ENCODE measurements at places on chromosomes 2 and 18. TPM values are rescaled to one million over a fixed set of nuclear protein-coding genes. Genes with fewer than 3 reads are reported as not detected.

DNA sequence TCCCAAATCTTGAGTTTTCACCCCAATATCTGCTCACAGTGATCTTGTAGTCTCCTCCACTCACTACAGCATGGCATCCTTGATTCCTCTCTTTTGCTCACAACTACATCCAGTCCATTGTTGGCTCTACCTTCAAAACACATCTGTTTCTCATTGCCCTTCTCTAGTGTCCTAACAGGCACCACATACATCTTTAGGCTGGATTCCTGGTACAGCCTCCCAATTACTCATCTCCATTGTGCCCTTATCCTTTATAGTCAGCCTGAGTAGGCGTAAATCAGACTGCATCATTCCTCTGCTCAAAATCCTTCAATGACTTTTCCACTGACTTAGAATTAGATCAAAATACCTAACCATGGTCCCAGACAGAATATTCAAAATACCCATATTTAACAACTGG is 10.7 kb upstream of the TAF1B start:
- DNase-seq, result no peak

Gene DSC3
- total RNA-seq, result 5.6 TPM

Gene OXER1
- not detected for total RNA-seq

GRCh38 chr2:75560022-75560767 is 544 bp downstream of the EVA1A start:
- DNase-seq, result peak; percentile 82

GRCh38 chr2:16172324-16173175 is 232.2 kb downstream of the MYCN start:
- no peak for DNase-seq

Gene GKN1
- not detected for total RNA-seq

GRCh38 chr2:232688201-232688600 is 8.9 kb upstream of the GIGYF2 start:
- no peak for DNase-seq

DNA sequence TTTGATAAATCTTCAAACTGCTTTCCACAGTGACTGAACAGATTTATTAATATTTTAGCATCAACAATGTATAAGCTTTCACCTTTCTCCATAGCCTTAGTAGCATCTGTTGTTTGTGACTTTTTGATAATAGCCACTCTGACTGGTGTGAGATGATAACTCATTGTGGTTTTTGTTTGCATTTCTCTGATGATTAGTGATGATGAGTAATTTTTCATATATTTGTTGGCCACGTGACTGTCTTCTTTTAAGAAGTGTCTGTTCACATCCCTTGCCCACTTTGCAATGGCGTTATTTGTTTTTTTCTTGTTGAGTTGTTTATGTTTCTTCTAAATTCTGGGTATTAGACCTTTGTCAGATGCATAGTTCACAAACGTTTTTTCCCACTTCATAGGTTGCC is 952.9 kb downstream of the TRIB2 start:
- DNase-seq, result no peak

DNA sequence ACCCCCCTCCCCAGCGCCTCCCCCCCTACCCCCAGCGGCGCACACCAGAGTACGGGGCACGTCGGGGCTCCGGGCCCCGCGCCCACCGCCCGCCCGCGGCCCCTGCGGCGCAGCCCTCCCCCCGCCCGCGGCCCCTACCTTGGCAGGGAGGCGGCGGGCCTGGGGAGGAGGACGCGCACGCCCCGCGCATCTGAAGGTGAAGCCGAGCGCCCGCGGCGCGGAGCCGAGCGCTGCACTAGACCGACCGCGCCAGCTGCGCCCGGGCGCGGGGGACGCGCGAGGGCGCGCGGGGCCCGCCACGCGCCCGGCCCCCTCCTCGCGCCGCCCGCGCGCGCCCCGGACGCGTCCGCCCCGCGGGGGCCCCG is at the start of gene ZNF516:
ZNF516 (minus strand) TSS at position 237 of the 365 bp plus-strand sequence. CDS start 52,188 bp downstream, outside the sequence.
- DNase-seq, result no peak

Gene GCKR
- total RNA-seq, result not detected

DNA sequence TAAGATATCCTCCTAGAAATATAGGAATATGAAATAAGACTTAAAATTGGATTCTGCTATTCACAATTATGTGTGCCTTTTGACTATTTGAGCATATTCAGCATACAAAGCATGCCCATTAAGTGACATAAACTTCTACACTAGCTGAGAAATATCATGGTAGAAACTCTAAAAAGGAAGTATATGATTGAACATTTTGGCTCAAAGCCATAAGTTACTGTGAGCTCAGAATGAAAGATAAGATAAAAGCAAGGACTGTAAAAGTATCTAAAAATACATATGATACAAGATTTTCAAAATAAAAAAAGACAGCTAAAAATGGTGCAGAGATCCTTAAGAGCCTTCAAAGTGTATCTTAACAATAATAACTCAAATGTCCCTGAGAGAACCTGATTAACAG is 340.5 kb upstream of the SLC39A10 start:
- no peak for DNase-seq

GRCh38 chr2:181312515-181312927 is 144.7 kb upstream of the ITGA4 start:
- no peak for DNase-seq

- no peak for DNase-seq
These were observed 250.6 kb downstream of the RPRM start for GRCh38 chr2:153227981-153228380.

DNA sequence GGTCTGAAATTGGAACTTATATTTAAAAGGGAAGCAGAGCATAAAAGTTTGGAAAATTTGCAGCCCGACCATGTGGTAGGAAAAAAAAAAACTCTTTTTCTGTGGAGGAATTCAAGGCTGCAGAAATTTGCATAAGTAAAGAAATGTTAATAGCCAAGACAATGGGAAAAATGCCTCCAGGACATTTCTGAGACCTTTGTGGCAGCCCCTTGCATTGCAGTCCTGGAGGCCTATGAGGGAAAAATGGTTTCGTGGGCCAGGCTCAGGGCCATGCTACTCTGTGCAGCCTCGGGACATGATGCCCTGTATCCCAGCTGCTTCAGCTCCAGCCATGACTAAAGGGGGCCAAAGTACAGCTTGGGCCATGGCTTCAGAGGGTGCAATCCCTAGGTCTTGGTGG is 71.9 kb upstream of the SLC16A14 start:
- DNase-seq, result no peak

Gene DYSF
- 68.8 TPM for total RNA-seq

DNA sequence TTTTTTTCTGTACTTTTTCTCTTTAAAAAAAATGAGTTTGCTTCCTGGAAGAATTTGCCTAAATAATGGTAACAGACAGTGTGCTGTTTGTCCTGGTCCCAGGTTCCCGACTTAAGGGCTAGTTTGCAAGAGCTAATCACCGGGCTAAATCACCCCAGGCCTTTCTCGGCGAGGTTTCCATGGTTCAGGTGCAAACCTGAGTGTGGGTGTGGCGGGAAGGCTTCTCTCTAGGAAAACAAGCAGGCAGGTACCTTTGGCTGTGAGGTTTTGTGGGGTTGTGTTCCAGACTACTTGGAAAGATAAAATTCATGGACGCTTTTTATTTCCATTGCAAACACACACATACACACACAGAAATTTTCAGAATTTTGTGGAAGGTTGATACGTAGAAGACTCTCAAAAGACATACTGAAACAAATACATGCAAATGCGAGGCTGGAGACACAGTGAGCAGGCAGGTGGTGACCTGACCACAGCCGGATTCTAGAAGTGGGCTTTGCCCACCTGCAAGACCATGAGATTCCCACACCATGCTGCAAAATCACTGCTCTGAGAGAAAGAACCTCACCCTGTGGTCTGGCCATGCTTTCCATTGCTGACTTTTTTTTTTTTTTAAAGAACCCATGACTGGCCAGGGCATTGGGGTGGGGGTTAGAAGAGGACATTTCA is 815 bp downstream of the CNDP1 start:
- DNase-seq, result no peak

DNA sequence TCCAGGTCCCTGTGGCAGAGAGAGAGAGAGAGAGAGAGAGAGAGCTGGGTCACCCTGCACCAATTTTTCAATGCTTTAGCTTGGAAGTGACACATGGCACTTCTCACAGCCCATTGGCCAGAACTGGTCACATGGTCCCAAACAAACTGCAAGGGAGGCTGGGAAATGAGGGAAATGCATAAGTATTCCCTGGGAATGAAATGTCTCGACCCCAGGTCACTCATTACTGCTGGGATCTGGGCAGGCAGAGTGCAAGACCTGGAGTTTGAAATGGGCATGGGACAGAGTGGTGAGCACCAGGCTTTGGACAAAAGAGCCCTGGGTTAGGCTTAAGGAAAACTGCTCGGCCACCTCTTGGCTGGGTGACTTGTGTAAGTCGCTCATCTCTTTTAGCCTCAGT is 37.0 kb downstream of the SMAD7 start:
- no peak for DNase-seq

DNA sequence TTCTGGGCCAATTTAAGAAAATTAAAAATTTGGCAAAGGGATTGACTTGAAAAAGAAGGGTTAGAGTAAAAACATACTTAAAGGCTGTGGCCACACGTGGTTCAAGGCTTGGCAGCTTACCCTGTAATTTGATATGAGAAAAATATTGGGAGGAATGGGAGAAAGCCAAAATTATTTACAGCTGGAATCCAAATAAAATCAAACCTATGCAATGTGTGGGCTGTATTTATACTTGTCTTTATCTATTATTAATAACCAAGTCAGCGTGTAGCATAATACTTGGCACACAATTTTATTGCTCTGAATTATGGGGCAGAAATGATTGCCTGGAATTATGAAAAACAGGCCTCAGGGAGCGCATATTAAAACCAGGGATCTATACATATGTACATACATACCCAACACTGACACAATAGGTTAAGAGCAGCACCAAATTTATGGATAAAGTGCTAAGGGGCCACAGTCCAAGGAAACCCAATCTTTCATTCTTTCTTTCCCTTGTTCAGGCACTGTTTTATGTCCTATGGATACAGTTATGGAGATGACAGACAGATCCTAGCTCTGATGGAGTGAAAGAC is 35.6 kb downstream of the FAM124B start:
- DNase-seq, result no peak

- no peak for DNase-seq
These were observed 36.1 kb upstream of the ANKRD62 start for GRCh38 chr18:12057419-12058039.

DNA sequence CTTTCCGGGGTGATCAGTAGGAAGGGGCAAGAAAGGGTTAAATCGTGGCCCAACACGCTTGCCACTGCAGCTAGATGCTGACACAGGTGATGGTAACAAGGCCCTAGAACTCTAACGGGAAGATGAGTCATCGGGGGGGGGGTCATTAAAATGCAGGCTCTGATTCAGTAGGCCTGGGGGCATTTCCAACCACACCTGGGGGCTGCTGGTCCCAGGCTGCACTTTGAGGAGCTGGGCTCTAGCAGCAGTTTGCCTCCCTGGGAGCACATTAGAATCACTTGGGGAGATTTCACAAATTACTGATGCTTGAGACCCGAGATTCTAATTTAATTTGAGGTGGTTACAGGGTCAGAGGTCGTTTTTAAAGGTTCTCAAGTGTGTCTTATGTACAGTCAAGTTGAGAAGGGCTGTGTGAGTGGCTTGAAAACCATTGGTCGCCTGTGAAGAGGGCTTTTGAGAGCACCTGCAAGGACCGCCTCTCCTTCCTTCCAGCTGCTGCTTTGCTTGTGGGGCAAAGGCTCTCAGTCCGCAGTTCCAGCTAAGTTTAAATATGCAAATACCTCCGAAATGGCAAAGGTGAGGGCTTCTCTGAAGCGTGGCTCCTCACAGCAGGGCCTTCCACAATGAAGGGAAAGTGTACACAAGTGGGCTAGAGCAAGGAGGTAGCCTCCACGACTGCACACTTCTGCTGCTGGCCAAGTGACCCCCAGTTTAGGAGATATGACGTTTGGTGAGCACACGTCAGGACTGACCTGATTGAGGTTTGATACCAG is 128.0 kb upstream of the MSH6 start:
- DNase-seq, result no peak

Gene GPBAR1
- not detected for total RNA-seq

DNA sequence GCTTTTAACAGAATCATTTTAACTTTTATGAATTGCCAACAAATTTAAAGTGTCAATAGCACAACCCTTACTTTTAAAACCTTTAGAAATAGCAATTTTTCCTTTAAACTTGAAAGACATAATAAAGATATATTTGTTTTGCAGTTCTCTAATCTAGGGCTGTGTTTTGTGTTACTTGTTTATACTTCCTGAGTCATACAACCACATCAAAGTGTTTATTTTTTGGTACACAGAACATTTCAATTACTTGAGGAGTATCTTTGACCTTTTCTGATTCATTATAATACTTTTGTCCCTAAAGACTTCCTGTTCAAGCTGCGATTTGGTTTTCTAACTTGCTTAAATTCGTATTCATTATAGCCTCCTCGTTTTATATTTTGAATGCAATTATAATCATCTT is 21.8 kb downstream of the TYW5 start:
- no peak for DNase-seq

Gene VWA3B
- total RNA-seq, result not detected

DNA sequence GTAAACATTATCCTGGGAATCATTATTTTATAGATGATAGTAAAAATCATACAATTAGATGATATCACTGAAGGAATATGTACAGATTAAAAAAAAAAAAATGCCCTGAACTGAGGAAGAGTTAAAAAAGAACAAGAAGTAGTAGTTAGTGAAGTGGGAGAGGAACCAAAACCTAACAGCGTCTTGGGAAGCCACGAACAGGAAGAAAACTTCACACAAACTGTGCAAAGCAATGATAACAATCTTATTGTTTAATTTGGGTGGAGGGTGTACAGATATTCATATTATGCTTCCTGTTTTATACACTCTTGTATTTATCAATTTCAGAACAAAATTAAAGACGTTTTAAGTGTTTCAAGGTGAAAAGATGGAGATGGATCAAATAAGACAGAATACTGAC is 3.5 kb downstream of the HEATR5B start:
- DNase-seq, result no peak

Gene DNAJB2
- total RNA-seq, result 43.3 TPM

- DNase-seq, result no peak
These were observed 100.0 kb downstream of the COLEC12 start for GRCh38 chr18:400456-400855.

Gene CCDC74B
- total RNA-seq, result 1.7 TPM

DNA sequence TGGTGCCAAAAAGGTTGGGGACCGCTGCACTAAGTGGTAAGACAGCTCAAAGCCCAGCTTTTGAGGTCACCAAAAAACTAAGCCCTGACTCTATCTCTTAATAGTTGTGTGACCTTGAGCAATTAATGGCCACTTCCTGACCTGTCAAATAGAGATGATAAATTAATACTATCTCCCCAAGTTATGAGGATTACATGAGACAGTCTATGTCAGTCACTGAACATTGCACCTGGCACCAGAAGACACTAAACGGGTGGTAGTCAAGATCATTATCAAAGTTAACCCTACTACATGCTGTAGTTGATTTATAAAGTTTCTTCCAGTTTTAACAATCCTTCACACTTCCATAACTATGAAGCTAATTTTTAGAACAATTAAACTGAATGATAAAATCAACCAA is 36.5 kb downstream of the STPG4 start:
- no peak for DNase-seq
